Glomerular endothelial cell (primary cell): ENCODE measurements at places on chromosomes 12 and 14.

GRCh38 chr12:3753544-3754284 is 805 bp upstream of the CRACR2A start:
- no peak for DNase-seq

GRCh38 chr12:1841586-1842182 is 21.3 kb downstream of the LRTM2 start:
- no peak for DNase-seq

- DNase-seq = no peak
Measured at GRCh38 chr12:108768591-108769500, 37.5 kb upstream of the CORO1C start.

- DNase-seq = no peak
Measured at GRCh38 chr14:97642631-97643030, 845.4 kb downstream of the VRK1 start.

DNA sequence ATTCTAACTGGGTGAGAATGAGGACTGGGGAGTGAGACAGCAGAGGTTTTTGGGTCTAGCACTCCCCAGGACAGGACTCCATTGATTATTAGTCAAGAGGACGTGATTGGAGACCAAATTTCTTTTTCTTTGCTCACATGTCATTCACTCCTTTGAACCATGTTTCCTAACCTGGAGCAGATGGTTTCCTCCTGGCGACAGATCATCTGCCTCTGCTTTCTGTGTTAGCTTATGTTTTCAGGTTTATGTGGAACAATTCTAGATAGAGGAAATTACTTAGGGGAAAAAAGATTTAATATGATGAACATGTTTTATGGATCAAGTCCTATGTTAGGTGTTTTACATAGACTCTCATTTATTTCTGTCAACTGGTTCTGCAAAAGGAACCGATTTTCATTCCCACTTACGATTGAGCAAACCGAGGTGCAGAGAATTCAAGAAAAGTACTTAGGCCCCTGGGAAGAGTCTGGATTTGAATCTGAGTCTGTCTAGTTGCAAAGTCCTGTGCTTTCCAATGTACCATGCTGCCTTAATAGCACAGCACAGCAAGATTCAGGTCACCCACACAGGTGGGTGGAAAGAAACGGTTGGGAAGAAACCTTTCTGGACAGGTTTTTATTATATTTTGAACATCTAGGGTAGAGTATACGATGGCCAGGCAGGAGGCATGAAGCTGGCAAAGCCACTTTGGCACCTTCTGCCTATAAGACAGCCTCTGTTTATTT is 30.8 kb downstream of the SMOC1 start:
- no peak for DNase-seq

DNA sequence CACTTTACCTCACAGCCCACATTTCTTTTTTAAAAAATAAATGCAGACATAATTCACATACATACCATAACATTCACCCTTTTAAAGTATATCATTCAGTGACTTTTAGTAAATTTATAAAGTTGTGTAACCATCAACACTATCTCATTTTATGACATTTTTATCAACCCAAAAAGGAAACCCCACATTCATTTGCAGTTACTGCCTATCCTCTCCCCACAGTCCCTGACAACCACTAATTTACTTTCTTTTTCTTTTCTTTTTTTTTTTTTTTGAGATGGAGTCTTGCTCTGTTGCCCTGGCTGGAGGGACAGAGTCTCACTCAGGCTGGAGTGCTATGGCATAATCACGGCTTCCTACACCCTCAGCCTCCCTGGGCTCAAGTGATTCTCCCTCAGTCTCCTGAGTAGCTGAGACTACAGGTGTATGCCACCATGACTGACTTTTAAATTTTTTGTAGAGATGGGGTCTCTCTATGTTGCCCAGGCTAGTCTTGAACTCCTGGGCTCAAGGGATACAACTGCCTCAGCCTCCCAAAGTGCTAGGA is 1.5 kb upstream of the EP400 start:
- DNase-seq = no peak

DNA sequence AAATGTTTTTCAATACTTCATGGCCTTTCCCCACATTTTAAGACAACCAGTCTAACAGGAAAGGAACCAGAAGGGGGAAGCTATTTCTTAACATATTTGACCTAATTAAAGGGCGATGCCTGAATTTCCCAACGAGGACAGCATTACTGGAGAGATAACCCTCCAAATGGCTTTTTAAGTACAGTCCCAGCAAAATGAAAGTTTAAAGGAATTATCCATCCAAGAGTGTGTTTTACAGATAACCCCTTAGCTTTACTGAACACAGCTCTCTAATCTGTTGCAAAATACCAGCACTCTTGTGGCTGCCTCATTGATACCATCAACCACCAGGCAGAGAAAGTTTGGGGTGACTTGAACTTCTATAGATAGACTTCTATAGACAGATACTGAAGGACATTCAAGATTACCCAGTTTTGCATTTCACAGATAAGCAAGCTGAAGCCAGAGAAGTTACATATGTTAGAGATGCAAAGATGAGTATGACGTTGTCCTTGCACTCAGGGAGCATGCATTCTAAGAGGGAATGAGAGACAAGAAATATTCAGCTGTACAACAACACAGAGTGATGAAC is 41.3 kb upstream of the DUSP6 start:
- no peak for DNase-seq

DNA sequence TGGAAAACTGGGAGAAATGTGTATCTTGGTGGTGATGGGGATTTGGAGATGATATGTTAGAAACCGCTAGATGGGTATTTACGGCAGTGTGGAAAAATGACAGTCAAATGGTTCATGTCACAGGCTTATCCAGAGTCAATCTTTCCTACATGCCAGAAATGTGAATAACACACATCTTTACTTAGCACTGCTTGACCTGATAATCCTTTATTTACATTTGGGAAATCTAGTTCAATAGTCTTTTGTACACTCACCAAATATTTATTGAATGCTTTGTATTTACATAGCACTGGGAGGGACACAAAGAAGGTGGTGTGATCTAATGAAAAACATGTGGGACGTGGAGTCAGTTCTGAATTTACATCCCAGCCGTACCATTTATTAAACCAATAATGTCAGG is 208.2 kb downstream of the DIO2 start:
- DNase-seq = no peak

DNA sequence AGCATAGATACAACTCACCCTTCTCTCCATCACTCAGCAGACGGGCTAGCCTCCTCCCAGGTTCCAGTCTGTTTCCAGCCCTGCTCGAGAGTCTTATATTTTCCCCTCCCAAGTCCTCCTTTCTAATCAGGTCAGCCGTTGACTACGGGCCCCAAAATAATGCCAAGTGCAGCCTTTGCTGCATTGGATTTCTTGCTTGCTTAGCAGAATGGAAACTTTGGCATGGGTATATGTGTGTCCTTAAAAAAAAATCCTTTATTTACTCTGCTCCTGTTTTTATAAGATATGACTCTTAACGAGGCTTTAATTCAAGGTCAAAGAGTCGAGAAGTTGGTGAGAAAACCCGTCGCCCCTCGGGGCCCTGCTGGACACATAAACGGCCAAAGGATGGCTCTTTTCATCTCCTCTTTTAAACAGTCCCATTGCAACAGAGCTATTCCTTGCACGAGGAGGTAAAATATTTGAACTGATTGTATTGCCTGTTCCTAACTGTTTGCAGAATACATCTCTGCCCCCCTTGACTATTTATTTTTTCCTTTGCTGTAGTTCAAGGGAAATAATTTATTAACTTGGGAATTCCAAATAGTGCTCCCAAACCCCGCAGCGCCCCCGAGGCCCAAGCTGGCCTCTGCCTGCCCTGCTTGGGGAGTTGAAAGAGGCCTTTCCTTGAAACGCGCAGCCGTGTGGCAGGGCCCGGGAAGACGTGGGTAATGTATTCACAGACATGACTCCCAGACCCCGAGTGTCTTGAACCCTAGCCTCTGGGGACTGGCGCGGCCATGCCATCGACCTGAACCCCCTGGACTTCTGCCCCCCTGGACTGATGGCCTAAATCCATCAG is 156.5 kb upstream of the MYL2 start:
- DNase-seq = no peak

DNA sequence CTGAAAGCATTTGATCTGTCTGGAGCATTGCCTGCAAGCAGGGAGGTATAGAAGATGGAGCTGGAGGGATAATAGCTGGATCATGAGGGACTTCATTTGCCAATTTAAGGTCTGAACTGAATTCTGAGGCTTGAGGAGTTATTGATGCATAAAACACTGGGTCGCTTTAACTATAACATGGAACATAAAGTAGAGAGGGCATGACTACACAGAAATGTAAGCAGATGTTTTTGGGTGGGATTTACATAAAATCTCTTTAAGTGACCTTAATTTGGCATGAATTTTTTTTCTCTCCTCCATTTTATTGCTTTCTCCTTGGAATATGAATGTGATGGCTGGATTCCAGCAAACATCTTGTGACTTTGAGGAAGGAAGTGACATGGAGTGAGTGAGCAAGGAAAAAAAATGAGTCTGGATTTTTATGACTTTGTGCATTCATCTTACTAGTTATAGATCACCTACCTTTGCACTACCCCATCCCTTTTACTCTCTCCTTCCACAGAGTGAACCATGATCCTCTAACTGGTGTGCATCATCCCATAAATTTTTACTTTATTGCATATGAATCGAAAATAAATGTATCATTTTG is 356.0 kb downstream of the DUSP6 start:
- DNase-seq = no peak

DNA sequence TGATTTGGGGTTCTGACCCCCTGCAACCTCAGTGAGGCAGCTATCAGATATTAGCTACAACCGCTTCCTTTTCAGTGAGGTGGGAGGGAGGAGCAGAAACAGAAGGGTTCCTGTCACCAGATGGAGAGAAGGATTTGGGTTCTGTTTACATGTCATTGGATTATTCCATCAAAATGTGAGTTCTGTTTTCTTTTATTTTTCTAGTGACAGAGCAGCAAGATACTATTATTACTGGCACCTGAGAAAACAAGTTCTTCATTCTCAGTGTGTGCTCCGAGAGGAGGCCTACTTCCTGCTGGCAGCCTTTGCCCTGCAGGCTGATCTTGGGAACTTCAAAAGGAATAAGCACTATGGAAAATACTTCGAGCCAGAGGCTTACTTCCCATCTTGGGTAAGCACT is 52.8 kb downstream of the FRMD6 start:
- DNase-seq = no peak

- DNase-seq = no peak
Measured at GRCh38 chr12:65567820-65568219, 256.5 kb upstream of the HMGA2 start.

- DNase-seq = no peak
Measured at GRCh38 chr12:109592195-109592904, 18.8 kb downstream of the MVK start.

DNA sequence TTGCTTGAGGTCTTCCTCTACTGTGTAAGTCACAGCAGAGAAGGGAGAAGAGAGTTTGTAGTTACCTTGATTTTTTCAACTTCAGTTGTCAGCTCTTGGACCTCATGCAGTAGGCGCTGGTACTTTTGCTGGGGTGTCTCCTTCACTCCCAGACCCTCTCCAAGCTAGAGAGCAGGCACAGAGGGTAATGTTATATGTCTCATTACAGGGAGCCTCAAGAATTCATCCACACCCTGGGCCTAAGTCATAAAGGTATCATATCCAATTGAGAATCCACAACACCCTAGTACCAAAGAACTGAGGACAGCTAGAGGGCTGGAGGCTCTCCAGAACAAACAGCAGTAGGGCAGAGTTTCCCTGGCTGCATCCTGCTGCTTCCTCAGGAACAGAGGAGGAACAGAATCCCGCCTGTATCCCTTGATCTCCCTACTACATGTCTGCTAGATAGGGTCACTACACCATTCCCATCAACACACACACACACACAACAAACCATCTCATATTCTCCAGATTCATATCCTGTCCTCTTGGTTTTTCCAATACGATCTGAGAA is 11.9 kb downstream of the DCTN2 start:
- no peak for DNase-seq

DNA sequence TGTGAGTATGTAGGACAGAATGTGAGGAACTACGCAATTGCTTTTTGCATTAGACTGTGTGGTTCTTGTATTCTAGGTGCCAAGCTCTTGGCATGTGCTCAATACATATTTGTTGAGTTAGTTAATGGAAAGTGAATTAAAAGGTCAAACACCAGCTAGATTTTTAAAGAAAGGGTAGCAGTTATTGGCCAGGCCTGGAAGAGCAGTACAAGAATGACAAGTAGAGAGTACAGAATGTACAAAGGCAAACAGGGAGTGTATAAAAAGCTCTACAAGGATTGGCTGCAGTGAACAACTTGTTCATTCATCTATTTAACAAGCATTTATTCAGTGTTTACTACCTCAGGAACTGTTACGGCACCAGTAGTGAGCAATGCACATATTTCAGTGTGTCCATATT is 854.0 kb upstream of the SEL1L start:
- no peak for DNase-seq

DNA sequence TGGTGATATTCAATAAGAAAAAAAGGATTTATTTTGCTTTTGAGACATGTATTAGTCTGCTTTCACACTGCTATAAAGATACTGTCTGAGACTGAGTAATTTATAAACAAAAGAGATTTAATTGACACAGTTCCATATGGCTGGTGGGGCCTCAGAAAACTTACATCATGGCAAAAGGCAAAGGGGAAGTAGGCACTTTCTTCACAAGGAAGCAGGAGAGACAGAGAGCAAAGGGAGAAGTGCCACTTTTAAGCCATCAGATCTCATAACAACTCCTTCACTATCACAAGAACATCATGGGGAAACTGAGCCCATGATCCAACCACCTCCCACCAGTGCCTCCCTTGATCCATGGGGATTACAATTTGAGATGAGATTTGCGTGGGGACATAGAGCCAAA is 43.9 kb downstream of the BHLHE41 start:
- no peak for DNase-seq

DNA sequence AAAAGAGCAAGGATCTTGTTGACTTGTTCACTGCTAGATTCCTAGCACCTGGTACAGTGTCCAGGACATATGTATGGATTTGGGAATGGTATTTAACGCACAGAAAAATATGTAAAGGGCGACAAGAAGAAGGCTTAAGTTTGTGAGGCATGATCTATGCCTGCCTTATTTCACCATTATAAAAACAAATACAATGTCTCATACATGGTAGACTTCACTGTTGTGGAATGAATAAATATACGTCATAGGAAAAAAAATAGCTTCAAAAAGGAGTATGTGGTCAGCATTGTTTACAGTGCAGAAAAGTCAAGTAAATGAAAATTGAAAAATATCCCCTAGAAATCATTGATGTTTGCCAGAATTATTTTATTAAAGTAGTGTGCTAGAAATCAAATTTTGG is 30.0 kb downstream of the HCFC2 start:
- no peak for DNase-seq

DNA sequence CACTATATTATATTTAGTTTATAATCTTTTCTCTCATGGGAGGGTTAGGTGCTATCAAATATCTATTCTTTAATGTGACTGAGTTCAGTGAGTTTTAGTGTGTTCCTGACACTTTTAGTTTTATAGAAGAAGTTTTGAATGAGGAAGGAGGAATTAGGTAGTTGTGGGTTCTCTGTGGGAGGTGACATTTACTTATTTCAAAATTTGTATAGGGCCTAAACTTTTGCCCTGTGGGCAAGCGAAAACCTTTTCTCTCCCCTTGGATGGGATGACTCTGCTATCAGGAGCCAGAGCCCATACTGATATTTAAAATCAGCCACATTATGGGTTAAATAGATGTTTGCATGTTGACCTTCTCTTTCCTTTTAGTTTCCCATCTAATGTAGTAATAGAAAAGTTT is 43.6 kb downstream of the SPATS2 start:
- no peak for DNase-seq
